A549 (cell line): ENCODE measurements at places on chromosomes 16 and 17.
A peak's percentile ranks its signal among the peaks of the same experiment; 100 is the strongest.

DNA sequence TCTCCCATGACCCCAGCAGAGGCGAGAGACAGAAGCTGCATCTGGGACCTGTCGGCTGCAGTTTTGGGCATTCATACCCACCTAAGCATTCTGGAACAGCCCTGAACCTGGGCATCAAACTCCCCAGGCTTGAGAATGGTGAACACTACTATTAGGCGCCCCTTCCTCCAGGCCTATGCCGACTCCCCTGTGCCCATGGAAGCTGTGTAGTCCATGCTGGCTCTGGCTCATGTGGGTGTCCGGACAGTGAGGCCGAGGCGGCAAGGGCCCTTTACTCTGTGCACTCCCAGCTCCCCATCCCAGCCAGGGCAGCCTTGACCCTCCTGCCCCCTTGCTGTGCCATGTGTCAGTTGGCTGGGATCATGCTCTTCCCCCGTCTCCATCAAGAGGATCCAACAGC, 89.0 kb upstream of the TOB1 start:
- no peak for DNase-seq

GRCh38 chr17:27616414-27616813, 14.6 kb upstream of the LGALS9 start:
- DNase-seq = no peak

- no peak for DNase-seq
Measured at GRCh38 chr16:72818236-72818845, 229.6 kb downstream of the ZFHX3 start.

DNA sequence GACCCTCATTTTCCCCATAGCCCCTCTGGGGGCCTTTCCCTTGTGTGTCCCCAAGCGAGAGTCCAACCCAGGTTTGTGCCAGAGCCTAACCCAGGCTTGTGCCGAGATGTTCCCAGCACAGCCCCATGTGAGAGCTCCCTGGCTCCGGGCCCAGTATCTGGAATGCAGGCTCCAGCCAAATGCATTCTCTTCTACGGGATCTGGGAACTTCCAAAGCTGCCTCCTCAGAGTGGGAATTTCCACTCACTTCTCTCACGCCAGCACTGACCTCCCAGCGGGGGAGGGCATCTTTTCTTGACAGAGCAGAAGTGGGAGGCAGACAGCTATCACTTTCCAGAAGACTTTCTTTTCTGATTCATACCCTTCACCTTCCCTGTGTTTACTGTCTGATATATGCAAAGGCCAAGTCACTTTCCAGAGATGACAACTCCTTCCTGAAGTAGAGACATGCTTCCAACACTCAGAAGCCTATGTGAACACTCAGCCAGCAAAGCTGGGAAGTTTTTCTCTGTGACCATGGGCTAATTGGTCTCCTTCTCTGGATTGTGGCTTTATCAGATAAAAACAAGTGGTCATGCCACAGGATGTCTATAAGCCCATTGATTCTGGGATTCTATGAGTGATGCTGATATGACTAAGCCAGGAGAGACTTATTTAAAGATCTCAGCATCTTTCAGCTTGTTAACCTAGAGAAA, 2.5 kb upstream of the CCL2 start:
- peak; percentile 62 for DNase-seq

DNA sequence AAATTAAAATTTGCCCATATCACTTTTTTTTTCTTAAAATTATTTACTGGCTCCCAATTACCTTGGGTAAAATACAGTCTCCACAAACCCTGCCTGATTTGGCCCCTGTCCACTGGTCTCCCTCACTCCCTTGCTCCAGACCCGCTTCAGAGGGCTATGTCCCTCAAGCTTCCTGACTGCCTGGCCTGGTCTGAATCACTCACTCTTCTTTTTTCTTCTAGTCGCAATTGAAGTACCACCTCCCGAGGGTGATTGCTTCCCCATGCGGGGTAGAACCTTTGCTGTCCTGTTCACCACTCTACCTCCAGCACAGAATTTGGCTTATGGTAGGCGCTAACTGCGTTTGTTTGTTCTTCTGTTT, 598 bp upstream of the PGAP3 start:
- no peak for DNase-seq

- no peak for DNase-seq
Measured at GRCh38 chr17:28759256-28759865, 15.6 kb downstream of the TRAF4 start.

- DNase-seq = no peak
Measured at GRCh38 chr17:66725956-66726355, 109.0 kb upstream of the CACNG5 start.

- DNase-seq = no peak
Measured at GRCh38 chr17:74213861-74214391, 555 bp downstream of the TTYH2 start.
